ENCODE measurements at places on chromosomes 5 and 9.

DNA sequence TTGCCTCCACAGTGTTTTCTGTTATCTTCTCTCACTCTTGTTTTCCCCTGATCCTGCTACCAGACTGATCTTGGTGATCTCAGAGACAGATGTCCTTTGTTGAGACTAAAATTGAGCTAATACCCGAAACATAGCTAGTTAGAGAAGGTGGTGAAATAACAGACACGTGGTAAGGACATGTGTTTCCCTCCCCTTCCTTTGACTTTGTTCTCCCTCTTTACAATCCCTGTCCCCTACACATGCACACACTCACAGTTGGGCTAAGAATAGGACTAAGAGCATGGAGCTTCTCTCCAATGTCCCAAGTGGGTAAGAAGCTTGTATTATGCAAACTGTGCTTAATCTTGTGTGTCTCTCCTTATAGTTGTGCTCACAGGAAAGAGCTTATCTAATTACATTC is 1603.0 kb upstream of the C9orf72 start:
- DNase-seq = no peak

GRCh38 chr5:126374109-126374416 is 49.1 kb upstream of the GRAMD2B start:
- no peak for DNase-seq

DNA sequence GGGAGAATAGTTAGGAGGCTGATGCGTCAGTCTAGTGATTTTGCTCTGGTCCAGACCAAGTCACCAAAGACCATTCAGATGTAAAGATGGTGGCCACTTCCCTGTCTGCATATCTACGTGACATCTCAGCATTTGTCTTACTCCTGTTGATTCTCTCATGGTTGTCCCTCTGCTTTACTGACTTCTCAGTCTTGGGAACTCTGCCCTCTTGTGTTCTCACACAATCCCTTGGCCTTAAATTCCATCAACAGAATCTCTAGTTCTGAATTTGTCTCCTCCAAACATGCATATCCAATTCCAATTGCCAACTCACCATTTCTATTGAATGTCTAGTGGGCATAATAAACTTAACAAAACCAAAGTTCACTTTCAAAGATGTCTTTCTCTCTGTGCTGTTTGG is 147.8 kb downstream of the SLC24A2 start:
- no peak for DNase-seq

GRCh38 chr9:134175808-134176598 is 11.6 kb upstream of the RNU6ATAC start:
- no peak for DNase-seq

DNA sequence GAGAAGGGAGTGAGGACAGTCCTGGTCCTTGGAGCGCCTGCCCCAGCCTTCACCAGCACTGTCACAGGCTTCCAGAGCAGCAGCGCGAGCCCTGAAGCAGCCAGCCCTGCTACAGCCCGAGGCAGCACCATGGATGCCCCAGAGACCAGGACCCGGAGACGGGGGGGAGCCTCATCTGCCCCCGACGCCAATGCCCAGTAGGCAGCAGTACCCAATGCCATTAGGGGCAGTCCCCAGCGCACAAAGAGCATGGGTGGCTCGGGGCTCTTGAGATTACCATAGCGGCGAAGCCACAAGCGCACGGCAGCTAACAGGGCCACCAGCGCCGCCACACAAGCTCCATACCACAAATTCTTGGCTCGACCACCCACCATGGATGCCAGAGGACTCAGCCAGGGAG is 4.9 kb downstream of the PIGO start:
- DNase-seq = no peak

GRCh38 chr9:71237051-71237450 is 115.6 kb upstream of the TRPM3 start:
- no peak for DNase-seq

DNA sequence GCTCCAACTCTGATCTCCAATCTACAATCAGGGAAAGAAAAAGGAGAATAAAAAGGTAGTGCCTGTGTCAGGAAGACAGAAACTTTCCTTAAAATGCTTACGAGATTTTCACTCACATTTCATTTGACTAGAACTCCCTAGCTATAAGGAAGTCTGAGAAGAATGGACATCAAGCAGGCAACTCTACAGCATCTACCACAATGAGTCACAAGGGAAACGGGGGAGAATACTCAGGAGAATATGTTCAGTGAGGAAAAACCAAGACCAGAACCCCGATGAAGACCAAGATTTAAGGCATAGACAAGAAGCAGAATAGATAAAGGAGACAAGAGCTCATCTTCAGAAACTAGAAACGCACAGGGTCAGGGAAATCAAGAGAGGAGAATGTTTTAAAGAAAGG is 9.0 kb upstream of the SETD9 start:
- DNase-seq = no peak

- no peak for DNase-seq
These were observed 6.0 kb downstream of the CEL start for GRCh38 chr9:133067813-133068212.

GRCh38 chr5:180080486-180081280 is 9.1 kb upstream of the RNF130 start:
- no peak for DNase-seq

Data from tibial nerve (tissue), 4 donors.